Pulmonary artery endothelial cell (primary cell): ENCODE measurements at places on chromosomes 1 and 21.

DNA sequence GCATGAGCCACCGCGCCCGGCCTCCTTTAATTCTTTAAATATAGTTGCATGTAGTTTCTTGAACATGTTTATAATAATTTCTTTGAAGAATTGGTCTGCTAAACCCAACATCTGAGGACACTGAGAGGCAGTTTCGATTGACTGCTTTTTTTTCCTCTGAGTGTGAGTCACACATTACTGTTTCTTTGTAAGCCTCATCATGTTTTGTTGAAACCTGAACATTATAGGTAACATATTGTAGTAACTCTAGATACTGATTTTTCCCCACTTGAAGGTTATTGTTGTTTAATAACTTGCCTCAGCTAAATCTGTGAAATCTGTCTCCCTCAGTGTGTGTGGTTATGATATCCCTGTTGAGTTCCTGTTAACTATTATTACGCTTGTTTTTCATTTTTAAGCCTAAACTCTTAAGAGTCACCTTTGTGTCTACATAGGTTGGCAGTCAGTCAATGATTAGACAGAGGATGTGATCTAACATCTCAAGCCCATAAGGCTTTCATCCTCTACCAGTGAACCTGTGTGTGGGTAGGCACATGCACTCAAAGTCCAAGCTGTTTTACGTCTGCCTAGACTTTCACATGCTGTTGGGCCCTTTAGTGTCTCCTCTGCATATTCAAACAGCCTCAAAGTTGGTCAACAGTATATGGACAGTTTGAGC lies 155.5 kb downstream of the KCNH1 start:
- DNase-seq = no peak

DNA sequence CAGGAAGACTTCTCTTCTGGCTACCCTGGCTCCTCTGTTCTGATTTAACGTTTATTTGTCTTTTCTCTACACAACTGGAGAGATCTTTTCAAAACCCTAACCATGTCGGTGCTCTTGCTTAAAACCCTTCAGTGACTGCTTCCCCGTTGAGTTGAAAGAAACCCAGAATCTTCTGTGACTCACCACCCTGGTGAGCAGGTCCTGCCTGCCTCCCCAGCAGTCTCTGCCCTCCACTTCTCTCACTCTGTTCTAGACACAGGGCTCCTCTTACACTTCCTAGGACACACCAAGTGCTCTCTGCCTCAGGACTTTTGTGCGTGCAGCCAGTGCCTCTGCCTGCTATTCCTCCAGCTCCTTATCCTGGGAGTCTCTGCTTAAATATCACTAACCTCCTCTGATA lies 131.4 kb downstream of the IER5 start:
- no peak for DNase-seq

DNA sequence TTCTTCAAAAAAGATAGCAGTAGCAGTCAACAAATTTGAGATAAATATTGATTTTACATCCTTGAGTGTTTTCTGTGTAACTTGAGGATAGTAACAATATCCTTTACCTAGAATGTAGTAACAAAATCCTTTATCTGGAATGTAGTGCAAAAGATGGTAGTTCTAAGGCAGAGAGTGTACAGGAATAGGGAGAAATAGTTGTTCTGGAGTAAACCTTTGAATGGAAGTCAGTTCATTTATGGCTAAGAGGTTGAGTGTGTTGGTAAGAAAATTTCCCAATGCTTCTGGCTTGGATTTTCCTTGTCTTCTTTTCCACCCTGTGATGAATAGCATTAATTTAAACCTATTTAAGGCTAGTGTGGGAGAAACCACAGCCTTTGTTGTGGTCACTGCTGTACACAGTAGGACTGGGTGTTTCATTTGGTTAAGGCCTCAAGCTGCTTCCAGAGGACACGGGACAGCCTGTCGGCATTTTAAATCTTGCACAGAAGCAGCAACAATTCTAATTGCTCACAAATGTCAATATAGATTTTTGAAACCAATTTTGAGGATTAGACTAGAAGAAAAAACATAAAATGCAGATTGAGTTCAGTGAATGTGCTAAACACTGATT lies 11.3 kb downstream of the NFIA start:
- no peak for DNase-seq

GRCh38 chr1:161114556-161114955 lies 3.3 kb downstream of the PFDN2 start:
- DNase-seq = no peak

DNA sequence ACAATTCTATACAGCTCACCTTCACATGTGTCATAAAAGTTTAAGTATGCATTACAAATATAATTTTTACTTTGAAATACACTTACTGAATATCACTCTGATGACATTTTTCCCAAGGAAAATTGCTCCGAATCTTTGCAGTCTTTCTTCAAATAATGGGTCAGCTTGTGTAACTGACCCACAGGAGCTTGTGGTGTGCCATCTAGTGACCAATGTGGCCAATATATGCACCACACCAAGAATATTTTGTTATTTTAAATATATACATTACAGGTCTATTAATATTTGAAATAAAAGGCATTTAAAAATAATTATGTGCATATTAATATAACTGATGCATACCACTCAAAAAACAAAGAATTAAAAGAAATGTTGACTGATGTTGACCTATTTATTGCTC lies 271.4 kb downstream of the TBX15 start:
- no peak for DNase-seq

GRCh38 chr21:31172328-31172727 lies 134.1 kb upstream of the KRTAP19-8 start:
- no peak for DNase-seq

DNA sequence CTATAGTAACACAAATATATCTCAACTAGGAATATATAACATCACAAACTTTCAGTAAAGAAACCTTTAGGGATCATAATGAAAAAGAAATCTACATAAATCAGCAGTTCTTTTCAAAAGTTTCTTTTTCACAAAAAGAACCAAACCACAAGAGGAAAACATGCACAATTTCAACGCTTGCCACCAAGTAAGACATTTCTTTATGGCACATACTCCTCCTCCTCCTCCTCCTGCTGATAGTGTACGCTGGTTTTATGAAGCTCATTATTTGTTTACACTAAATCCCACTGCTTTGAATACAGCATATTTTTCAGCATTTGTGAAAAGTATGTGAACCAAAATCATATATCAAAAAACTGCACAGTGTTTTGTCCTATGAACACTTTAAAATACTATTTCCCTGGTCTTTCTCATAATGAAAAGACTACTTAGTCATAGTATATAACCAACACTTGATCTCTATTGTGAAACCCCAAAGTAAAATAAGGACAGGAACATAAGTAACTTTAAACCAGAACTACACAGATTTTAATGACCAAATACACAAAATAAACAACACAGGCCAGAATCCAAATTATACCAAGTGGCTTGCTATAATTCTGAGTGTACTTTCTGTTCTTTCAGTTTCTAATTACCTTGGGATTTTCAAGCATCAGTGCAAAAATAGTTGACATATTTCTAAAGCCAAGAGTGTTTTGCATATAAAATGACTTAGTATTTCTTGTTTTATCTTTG lies 184.2 kb downstream of the EIF4G3 start:
- no peak for DNase-seq

GRCh38 chr1:232709386-232709785 lies 79.5 kb upstream of the SIPA1L2 start:
- no peak for DNase-seq

DNA sequence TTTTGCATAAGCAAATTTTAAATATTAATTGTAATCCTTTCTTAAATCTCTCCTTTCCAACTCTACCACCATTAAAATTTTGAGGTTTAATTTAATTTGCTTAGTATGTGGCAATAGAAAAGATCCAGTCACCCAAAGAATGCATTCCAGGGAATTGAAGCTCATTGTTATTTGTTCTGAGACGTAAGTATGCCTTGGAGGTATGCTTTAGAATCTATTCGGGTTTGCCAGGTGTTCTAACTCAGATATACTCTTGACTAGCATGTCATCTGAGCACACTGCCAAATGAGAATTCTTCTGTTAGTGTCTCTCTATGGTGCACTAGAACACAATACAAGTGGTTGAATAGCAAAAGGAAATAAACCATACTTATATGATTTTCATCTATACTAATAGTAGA lies 813.6 kb upstream of the ADGRL2 start:
- DNase-seq = no peak

- no peak for DNase-seq
These were observed 84.6 kb downstream of the VPS13D start for GRCh38 chr1:12314333-12314903.

DNA sequence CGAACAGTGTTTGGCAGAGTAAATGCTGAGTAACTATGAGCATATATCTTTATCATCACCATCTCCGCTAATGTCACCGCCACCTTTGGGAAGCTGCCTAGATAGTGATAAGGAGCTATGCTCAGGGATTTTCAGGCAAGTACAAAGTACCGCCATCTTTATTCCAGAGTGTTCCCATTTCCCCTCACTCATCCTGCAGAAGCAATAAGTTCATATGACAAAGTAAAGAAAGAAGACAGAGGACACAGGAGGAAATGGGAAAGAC lies 89.6 kb downstream of the TGFBR3 start:
- no peak for DNase-seq

- DNase-seq = no peak
These were observed 120.1 kb downstream of the BACH1 start for GRCh38 chr21:29418813-29419212.

GRCh38 chr1:246295340-246295739 lies 211.7 kb downstream of the SMYD3 start:
- DNase-seq = no peak

GRCh38 chr1:76763738-76764137 lies 103.5 kb upstream of the ST6GALNAC5 start:
- DNase-seq = no peak

- DNase-seq = no peak
These were observed 205.4 kb upstream of the FMN2 start for GRCh38 chr1:239886266-239886665.

DNA sequence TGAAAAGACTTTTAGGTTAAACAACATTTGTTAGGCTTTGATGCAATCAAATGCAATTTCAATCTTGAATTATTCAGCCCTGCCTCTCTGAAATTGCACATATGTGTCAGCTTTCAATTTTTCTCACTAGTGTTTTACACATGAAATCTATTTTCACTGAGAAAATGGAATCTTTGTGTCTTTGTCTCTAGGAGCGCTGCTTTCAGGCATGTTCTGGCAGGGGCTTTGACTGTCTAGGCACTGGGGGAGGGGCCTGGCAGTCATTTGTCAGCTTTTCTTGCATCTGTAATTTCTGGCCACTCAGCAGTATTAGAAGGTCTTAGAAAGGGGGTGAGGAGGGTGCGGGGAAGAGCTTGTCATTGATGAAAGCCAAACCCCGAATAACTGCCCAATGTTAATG lies 264.4 kb downstream of the PTPRC start:
- DNase-seq = no peak

DNA sequence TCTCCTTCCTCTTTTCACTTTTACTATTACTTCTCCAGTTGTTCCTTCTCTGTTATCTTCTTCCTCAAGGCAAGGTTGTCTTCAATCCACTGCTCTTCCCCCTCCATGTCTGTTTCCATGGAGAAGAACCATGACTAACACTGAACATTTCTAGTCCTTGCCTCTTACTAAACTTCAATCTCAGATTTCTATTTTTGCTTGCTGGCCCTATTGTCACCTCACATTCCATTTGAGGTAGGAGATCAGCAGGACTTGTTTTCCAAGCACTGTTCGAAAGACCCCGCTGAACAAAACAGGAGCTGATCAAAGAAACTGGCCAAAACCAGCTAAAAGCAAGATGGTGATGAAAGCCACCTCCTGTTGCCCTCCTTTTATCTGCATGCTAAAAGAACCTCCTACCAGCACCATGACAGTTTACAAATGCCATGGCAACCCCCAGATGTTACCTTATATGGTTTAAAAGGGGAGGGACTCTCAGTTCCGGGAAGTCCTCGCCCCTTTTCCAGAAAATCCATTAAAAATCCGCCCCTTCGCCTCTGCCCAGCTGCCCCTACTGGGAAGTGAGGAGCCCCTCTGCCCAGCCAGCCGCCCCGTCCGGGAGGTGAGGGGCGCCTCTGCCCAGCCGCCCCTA lies 22.6 kb downstream of the GON4L start:
- DNase-seq = no peak

GRCh38 chr1:192530254-192530653 lies 45.3 kb upstream of the RGS1 start:
- DNase-seq = no peak

DNA sequence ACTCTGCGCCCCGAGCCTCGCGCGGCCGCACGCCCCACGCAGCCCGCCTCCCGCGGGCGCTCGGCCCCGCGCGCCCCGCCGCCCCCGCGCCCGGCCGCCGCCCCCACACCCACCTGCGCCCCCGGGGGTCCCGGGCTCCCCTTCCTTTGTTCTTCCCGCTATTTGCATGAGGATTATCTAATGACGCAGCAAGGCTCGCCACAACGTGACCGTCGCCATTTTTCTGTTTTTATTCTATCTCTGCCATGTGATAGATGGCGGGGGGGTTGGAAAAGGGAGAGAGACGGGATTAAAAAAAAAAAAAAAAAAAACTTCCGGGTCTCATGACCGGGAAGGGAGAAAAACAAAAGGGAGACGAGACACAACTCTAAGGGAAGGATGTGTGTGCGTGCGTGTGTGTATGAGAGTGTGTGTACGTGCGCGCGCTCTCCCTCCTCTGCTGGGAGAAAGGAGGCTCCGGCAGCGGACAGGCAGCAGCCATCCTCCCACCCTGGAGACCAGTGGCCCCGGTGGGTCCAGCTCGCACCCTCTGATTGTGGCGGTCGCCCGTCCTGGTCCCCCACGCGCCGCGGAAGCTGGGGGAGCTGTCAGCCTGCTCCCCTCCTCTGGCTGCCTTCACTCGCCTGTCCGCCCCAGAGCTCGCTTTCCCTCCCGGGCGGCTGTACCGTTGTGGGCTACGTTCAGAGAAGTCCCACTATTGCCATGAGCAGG lies 80.4 kb upstream of the AK4 start:
- DNase-seq = peak; percentile 74

DNA sequence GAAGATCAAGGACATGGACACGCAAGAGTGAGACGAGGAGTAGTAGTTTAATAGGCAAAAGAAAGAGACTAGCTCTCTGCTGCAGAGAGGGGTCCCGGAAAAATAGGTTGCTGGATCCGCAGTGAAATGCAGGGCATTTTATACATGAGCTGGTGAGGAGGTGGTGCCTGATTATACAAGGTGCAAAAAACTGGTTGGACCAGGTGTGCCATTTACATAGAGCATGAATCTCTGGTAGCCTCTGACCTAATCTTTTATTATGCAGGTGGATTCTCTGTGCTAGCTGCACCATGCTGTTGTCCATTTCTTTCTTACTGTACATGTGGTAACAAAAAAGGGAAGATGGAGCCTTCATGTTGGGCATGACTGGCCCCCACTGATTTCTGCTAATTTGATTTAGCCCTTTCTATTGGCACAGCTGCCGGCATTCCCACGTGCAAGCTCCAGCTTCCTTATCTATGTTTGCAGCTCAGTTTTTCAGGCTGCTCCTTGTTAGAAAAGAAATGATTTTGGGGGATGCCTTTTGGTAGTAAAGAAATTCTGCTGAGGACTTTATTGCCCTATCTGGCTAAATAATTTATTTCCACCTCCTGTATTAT lies 548.1 kb downstream of the BRINP3 start:
- DNase-seq = no peak

DNA sequence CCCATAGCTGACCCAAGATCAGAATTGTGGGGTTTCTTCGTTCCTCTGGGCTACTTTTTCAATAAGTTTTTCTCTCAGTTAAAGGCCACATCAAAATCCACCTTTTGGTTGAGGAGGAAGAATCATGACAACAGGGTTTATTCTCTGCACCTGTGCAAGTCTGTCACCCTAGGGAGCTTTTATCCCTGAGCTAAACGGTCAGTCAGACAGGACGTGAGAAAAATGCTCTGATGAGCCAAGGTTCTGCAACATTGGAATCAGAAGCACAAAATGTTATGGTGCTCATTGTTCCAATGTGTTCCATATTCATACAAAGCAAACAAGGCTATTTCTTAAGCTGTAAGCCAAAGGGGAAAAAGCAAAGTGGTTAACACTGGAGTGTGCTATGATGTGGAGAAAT lies 7.4 kb upstream of the ERICH3 start:
- DNase-seq = no peak

GRCh38 chr1:179794669-179795068 lies 51.6 kb downstream of the FAM163A start:
- no peak for DNase-seq
